ENCODE measurements at places on chromosomes 3 and 15.

DNA sequence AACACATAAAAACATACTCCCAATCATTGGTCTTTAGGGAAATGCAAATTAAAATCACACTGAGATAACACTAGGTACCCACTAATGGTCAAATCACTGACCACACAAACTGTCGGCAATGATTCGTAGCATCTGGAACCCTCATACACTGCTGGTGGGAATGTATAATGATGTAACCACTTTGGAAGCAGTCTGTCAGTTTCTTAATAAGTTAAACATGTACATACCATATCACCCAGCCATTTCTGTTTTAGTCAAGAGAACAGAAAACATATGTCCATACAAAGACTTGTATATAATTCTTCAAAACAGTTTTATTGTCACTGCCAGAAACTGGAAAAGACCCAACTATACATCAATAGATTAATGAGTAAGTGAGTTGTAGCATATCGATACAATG is 63.3 kb upstream of the LRRC3B start:
- no peak for DNase-seq

DNA sequence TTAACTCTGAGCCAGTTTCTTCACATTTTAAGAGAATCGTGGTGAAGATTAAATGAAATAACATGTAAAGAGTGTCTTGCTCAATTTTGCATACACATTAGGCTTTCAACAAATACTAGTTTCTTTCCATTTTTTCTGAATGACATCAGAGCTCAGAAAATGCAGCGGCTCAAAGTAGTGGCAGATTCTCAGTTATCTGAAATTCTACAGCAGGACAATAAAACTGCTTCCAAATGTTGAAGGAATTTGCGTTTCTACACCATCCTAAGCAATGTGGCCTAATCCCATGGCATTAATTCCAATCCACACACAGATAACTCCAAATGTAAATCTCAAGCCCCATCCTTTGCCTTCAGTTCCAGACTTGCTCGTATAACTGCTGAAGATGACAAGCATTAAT is 115.8 kb downstream of the PLCH1 start:
- DNase-seq: no peak

DNA sequence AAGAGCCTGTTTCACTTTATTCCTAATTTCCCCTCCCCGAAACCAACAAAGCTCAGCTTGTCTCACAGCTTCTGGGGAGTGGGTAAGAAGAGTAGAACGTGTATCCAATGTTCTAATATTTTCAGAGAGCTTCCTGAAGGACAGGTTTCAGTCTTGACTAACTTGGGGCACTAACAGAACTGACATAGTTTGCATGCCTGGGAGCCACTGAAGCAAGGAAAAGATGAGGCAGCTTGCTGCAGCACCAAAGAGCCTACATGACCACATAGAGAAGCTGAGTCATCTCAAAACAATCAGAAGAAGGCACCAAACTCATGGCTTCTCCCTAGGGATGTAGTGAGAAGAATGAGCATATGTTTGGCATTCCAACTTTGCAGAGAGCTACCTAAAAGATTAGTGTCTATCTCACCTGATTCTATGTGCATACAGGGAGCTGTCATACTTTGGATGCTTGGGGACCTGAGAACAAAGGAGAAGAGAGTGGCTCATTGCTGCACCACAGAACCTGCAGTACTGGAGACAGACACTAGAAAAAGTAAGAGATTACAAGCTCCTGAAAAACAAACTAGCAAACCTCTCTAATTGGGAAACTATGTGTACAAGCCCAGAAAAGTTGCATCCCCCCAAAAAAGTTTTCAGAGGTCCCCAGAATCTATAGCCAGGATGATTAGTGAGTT is 86.9 kb downstream of the DCLK3 start:
- peak; percentile 66 for DNase-seq

DNA sequence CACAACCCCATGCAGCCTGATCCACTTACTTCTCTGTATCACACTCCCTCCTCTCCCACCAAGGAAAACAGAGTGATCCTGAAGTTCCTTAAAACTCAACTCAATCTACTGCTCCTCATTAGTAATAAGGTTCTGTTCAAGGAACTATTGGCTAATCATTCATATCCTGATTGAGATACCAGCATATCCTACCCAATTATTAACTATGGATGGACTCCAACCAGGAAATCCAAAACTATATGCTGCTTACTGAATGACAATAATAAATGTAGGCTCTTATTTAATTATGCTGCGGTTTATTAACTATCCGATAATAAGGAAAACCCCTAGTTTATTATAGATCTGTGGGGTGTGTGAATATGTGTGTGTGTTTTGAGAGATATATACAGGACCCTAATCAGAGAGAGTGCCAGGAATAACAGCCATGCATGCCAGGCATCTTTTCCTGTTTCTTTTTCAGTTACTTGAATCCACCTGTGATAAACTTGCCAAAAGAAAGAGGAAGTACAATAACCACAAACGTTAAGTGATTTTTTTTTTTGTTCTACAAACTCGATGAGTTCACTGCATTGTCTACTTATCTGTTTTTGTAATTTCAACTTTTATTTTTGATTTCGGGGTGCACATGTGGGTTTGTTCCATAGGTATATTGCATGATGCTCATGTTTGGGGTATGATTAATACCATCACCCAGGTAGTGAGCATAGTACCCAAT is 1031.7 kb upstream of the CFAP20DC start:
- DNase-seq: no peak

- DNase-seq: no peak
These were observed 235.7 kb upstream of the THBS1 start for GRCh38 chr15:39345176-39345575.

GRCh38 chr3:82462977-82463376 is 701.5 kb upstream of the GBE1 start:
- DNase-seq: no peak

DNA sequence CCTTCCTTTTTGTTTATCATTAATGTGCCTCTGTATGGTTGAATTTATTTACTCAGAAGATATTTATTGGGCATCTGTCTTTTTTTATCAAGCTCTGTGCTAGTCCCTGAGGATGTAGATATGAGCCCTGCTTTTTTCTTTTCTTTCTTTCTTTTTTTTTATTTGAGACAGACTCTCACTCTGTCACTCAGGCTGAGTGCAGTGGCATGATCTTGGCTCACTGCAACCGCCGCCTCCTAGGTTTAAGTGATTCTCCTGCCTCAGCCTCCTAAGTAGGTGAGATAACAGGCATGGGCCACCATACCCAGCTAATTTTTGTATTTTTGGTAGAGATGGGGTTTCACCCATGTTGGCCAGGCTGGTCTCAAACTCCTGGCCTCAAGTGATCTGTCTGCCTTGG is 58.5 kb downstream of the MBNL1 start:
- DNase-seq: no peak

- DNase-seq: no peak
These were observed 944 bp downstream of the SLITRK3 start for GRCh38 chr3:165195241-165195639.

DNA sequence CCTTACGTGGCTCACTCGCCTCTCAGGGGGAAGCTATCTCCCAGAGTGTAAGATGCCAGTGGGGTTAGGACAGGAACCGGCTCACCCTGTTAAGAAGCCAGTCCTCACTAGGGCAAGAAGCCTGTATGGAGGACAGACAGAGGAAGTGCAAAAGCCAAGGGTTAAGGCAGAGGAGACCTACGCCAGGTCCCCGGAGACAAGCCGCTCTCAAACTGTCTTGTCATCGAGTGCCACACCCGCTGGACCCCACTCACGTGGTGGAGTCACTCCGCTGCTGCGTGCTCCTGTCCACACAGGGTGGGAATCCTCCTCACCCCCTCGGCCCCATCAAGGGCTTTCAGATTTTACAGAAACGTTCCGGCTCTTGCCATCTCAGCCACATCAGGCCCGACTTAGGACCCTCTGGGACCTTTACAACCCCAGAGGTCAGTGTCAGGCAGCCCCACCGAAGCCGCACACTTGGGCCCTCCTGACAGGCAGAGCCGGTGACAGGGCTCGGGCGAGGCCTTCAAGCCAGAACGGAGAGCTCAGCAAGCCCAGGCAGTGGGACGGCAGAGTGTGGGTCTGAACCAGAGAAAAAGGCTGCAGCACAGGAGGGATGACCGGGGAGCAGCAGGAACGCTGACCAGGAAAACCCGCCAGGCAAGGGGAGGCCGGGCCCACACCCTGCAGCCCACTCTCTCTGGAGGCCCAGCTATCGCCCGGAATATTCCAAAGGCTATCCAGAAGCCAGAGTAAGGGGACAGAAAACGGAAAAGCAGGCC is 61.7 kb downstream of the XXYLT1 start:
- peak; percentile 0 for DNase-seq

- no peak for DNase-seq
These were observed 316.0 kb downstream of the RORA start for GRCh38 chr15:60912984-60913697.

- DNase-seq: no peak
These were observed 5.1 kb upstream of the RAB7A start for GRCh38 chr3:128720891-128721290.

DNA sequence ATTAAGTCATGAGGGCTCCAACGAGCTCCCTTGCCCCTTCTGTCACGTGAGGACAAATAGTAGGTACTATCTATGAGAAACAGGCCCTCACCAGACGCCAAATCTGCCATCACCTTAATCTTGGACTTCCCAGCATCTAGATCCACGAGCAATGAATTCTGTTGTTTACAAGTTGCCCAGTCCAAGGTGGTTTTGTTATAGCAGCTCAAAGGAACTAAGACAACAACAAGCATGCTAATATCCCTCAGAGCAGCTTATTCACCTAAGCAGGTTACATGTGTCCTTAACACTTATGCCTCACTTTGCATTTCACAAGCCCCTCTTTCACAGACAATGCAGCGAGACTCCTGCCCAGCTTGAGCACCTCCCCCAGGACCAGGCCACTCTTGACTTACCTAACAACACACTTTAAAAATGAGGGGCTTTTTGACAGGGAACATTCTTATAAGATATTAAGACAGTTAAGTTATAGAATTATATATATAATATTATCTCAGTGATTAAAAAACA is 219.5 kb downstream of the PLCH1 start:
- no peak for DNase-seq
